ENCODE measurements at places on chromosomes 12 and 14.

DNA sequence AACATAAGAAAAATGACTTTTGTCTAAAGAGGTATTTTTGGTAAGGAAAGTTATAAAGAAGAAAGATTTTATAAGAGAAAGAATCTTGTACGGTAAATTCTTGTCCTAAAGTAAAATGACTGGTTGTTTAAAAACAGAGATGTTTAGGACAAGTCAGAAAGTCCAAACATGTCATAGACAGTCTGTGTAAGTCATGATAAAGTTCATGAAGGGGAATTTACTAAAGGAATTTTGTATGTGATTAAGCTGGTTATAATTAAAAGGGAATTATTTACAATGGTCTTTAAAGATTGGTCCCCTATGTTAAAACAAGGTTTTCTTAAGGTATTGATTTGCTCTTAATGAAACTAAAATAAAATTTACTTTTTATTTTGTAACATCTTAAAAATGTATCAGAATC is 269.4 kb upstream of the CCDC196 start:
- no peak for DNase-seq

- no peak for DNase-seq
Measured at GRCh38 chr14:92785667-92786426, 8.3 kb upstream of the GOLGA5 start.

GRCh38 chr14:105436402-105436801 is 16.8 kb downstream of the MTA1 start:
- DNase-seq, result no peak

GRCh38 chr14:33945210-33946088 is 5.4 kb downstream of the EGLN3 start:
- no peak for DNase-seq

GRCh38 chr14:64249363-64249762 is 44.8 kb downstream of the ESR2 start:
- no peak for DNase-seq

DNA sequence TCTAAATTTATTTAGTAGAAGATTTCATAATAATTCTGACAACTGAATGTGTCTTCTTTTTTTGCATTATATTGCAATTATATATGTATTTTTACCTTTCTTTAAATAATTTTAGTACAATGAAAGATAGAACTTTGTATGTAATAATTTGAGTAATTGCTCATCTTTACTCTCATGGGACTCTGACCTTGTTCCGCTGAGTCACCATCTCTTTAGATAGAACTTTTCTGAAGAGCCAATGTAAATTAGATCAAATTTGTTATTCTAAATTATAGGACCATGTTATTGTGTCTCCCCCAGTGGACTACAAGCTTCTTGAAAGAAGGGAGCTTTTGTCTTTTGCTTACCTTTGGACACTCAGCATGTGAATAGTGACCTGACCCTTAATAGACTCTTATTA is 96.1 kb downstream of the TRHDE start:
- DNase-seq, result no peak

DNA sequence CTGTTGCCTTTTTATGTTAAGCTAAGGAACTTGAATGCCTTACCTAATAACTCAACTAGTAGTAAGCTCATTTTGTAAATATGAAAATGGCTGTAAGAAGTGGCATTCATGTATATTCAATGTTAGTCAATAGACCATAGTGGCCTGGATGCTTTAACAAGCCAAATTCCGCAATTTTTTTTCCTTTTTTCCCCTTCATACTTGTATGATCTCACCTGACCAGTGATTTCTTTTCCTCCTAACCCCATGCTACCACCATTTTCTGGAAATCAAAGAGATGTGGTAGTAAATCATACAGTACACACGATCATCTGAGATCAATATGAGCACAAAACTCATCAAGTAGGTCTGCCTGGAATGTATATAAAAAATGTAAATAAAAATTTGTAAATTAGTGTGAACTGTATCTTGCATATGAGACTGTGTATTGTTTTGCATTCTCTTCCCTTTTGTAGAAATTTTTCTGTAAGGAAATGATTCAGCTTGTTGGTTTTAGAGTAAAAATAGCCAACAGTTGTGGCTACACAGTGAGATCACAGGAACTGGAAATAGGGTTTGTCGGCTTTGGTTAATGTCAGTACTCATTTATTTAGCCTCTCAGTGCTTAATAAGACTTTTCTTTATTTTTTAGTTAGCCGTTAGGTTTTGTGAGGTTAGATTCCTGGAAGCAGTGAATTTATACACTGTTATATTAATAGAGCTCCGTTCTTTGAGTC is 62.5 kb downstream of the ETNK1 start:
- no peak for DNase-seq

DNA sequence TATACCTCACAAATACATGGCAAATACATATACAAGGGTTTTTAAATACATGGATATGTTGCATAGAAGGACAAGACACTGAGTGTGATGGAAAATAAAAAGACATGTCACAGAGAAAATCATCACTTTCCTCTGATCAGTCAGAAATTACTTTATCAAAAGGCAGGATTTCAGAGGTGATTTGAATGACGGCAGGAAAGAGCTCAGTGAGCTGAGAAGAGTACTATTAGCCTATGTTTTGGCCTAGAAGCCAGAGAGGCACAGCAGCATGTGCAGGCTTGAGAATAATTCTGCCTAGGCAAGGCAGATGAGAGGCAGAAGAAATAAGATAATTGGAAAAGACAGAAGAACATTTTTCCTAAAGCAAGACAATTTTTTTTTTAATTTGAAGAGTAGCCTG is 94.9 kb downstream of the BCAT1 start:
- DNase-seq, result no peak

GRCh38 chr12:46459861-46460545 is 87.4 kb upstream of the SLC38A2 start:
- no peak for DNase-seq

GRCh38 chr12:121090586-121091514 is 41.8 kb upstream of the P2RX7 start:
- DNase-seq, result no peak

DNA sequence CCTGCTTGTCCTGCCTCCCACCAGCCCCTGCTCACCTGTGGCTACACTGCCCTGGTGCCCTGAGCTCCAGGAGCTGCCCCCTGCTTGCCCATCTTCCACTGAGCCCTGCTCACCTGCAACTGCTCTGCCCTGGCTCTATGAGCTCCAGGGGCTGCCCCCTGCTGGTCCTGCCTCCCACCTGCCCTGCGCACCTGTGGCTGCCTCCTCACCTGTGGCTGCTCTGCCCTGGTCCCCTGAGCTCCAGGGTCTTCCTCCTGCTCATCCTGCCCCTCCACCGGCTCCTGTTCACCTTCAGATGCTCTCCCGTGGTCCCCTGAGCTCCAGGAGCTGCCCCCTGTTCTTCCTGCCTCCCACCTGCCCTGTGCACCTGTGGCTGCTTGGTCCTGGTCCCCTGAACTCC is 247.6 kb downstream of the TMEM121 start:
- no peak for DNase-seq

DNA sequence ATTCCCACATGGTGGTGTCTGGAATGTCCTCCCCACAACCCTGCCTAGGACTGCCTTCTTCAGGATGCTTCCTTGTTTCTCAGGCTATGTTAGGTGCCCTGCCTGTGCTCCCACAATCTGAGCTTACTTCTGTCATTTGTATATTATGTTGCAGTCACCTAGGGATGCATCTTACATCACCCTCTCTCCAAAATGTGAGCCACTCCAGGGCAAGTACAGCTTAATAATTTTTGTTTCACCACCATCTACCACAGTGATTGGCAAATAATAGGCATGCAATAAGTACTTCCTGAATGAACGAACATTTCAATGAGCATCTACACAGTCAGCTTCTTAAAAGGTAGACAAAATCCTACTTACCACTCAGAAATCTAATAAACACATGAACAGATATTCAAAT is 37.6 kb downstream of the ZFYVE26 start:
- no peak for DNase-seq

All from stimulated activated CD8-positive, alpha-beta memory T cell treated with anti-CD3 and anti-CD28 coated beads, Interleukin-12 subunit alpha, Interleukin-12 subunit beta, amount 100 ng/mL, for 1 hour (primary cell).